ENCODE measurements at places on chromosomes 12 and 14.
A peak's percentile ranks its signal among the peaks of the same experiment; 100 is the strongest.

DNA sequence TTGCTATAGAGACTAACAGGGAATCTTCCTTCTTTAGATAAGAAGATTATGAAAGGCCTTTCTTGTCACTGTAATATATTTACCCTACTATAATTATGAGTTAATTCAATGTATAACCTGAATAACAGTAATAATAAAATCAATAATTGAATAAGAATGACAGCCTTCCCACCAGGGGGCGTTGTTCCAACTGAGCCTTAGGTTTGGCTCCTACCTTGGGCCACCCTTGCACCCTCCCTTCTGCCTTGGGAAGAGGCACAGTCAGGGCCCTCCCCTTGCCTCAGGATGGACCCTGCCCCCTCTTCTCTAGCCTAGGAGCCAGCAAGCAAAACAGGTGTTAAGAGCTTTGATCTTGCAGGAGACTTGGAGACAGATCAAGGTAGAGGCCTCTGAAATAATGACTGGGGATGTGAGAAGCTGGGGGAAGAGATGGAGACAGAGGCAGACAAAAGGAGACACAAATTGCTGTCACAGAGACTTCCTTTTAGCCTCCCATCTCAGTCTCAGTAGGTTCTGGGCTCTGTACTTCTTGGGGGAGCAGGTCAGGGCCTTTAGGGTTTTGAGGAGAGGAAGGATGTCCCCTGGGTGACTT, 40.1 kb upstream of the CISTR start:
- no peak for DNase-seq

DNA sequence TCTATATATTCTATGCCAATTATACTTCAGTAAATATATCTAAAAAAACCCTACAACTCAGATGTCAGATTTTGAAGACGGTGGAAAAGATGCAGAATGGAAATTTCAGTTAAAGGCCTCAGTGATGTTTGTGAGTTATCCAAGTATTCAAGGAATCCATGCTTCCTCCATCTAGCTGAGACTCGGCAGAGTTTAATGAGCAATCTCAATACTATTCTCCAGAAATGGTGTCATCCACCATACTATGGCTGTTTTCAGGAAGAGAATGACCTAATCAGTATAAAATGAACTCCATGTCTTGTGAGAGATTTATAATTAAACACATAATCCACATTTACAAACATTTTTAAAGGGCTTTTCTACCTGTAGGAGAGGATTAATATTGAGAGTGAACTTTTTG, 66.0 kb downstream of the KLHL28 start:
- no peak for DNase-seq

- no peak for DNase-seq
These were observed 83.2 kb downstream of the PAH start for GRCh38 chr12:102833687-102834441.

GRCh38 chr12:49200919-49201594, 12.2 kb upstream of the TUBA1A start:
- DNase-seq, result peak; percentile 75

- DNase-seq, result no peak
These were observed 7.0 kb downstream of the ACVRL1 start for GRCh38 chr12:51914034-51914923.

DNA sequence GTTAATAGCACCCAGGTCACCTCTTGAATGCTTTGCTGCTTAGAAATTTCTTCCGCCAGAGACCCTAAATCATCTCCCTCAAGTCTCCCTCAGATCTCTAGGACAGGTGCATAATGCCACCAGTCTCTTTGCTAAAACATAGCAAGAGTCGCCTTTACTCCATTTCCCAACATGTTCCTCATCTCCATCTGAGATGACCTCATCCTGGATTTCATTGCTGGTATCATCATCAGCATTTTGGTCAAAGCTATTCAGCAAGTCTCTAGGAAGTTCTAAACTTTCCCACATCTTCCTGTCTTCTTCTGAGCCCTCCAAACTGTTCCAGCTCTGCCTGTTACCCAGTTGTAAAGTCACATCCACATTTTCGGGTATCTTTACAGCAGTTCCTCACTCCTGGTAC, 41.0 kb downstream of the KTN1 start:
- no peak for DNase-seq

DNA sequence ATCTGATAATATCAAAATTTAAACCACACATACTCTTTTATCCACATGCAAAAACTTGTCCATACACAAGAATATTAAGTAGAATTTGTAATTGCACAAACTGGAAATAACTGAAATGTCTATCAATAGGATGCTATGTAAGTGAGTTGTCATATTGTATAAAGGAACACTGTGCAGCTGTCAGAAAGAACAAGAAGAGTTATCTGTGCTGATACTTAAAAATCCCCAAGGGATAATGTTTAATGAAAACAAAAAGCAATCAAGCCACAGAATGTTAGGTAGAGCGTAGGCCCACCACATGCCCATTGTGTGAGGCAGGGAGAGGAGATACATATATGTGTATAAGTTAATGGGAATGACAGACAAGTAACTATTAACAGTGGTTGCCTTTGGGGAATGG, 25.9 kb upstream of the HIGD1C start:
- no peak for DNase-seq

- DNase-seq, result no peak
These were observed 254.8 kb upstream of the FKBP4 start for GRCh38 chr12:2539938-2540337.

DNA sequence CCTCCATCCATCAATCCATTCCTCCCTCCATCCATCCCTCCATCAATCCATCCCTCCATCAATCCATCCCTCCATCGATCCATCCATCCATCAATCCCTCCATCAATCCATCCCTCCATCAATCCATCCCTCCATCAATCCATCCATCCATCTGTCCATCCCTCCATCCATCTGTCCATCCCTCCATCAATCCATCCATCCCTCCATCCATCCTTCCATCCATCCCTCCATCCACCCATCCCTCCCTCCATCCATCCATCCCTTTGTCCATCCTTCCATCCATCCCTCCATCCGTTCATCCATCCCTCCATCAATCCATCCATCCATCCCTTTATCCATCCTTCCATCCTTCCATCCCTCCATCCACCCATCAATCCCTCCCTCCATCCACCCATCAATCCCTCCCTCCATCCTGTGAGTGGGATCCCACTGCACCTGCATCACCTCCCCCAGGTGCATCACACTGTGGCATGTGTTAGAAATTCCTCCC, 338.1 kb upstream of the SFSWAP start:
- no peak for DNase-seq

- DNase-seq, result no peak
These were observed 53.8 kb upstream of the CCDC196 start for GRCh38 chr14:66432334-66432733.

DNA sequence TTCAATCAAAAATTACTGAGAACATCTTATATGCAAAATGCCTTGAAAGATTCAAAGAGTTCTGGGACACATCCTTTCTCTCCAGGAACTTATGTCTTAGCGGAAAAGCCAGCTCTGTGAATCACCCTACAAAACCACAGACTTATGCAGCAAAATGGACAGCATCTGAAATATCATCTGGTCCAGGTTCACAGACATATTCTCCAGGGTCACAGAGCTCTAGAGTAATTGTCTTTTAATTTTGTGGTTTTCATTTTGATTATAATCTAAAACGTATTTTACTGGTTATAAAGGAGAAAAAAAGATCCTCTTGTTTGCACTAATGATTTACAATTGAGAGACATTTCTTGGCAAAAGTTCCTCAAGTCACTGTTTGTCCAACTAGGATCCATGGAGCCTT, 246.2 kb downstream of the MSRB3 start:
- DNase-seq, result no peak

GRCh38 chr12:53224061-53224896, 7.7 kb downstream of the RARG start:
- DNase-seq, result no peak

- DNase-seq, result peak; percentile 30
These were observed 8.5 kb downstream of the WSB2 start for GRCh38 chr12:118052324-118053070.

DNA sequence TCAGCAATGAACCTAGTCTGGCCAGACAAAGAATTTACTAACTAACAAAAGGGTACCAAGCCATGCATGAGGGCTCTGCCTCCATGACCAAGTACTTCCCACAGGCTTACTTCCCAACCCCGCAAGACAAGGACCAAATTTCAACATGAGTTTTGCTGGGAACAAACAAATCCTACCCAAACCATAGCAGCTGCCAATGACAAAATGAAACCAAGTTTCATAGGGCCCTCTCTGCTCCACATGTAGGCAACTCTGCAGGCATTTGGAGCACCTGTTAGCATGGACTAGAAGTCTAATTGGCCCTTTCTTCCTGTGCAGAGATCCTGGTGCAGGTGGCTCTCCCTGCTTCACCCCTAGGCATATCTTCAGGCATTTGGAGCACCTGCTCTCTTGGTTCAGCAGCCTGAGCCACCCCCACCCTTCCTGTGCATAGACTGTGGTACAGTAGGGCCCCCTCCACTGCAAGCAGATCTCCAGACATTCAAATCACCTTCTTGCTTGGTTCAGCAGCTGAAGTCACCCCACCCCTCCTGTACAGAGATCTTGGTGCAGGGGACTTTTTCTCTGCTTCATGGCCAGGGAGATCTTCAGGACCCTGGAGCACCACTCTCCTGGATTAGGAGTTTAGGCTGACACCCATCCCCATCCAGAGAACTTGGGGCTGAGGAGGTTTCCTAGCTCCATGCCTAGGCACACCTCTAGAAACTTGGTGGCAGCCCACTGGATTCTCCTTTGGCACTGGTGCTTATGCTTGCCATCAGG, 308.7 kb downstream of the RPAP3 start:
- DNase-seq, result no peak

GRCh38 chr12:52010152-52010622, 3.4 kb downstream of the TAMALIN start:
- peak; percentile 88 for DNase-seq

GRCh38 chr14:23110579-23111365, 6.0 kb upstream of the CIROP start:
- DNase-seq, result no peak

- no peak for DNase-seq
These were observed 639.4 kb upstream of the TBX3 start for GRCh38 chr12:115323223-115323905.

GRCh38 chr12:100859063-100859627, 64.6 kb downstream of the ANO4 start:
- no peak for DNase-seq

DNA sequence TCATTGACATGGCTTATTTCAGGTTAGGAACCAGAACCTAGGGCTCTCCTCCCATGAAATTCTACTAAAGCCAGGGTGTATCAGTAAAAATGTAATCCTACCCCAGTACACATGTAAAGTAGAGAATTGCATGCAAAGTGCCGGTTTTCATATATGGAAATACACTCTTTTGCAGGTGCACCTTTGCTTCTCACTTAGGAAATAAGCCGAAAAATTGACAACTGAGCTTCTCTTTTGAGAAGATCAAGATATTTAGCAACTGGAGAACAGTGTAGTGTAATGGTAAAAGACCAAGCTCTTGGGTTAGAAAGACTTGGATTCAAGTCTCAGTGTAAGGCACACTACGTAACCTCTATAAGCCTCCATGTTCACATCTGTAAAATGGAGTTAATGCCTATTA, 82.4 kb downstream of the SLC38A6 start:
- DNase-seq, result no peak

GRCh38 chr14:36555998-36556743, 26.2 kb downstream of the NKX2-8 start:
- no peak for DNase-seq

Data from putamen (tissue), 1 donor.